ENCODE measurements at places on chromosomes 6 and 20.
A peak's percentile ranks its signal among the peaks of the same experiment; 100 is the strongest.

DNA sequence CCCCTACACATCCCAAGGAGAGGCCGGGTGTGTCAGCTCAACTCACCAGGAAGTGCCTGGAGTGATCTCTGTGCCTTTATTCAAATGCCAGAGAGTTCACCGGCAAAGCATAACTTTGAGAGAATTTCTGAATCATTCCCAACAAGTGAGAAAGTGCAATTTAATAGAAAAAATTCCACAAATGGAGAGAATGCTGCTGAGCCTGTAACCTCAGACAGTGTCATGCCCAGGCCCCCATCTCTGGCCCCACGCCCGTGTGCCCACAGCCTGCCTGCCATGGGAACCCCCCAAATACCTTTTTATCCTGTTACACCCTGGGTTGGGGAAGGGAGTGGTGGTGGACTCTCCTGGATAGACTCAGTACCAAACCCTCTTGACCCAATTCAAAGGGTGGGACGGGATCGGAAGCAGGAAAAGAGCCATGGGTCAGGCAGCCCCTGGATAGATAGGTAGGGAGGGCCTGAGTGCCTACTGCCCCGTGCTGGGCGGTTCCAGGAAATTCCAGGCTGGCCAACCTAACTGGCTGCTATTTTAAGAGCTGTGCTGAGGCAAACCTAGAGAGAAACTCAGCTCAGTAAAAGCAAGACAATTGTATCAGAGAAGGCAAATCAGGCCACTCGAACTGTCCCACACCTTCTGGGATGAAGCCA, 179.0 kb upstream of the FOXA2 start:
- DNase-seq = no peak

- DNase-seq = no peak
Measured at GRCh38 chr6:129645106-129645829, 64.7 kb downstream of the ARHGAP18 start.

DNA sequence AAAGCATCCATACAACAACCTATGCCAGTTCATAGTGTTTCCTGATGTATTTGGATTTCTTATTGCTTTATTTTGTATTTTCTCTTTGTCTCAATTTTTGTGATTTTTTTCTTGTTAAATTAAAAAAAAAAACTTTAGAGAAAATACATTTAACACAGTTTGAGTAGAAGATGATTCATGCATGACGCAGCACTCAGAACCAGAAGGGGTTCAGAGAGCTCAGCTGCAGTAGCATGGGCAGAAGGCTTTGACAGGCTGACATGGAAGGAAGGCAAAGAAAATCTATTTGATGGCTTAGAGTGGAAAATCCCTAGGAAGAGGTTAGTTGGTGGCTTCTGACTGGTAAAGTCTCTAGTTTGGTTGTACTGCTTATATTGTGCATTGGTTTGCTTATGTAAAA, 207.2 kb upstream of the STXBP5 start:
- DNase-seq = no peak

- DNase-seq = no peak
Measured at GRCh38 chr20:17955302-17955701, 13.3 kb downstream of the SNX5 start.

DNA sequence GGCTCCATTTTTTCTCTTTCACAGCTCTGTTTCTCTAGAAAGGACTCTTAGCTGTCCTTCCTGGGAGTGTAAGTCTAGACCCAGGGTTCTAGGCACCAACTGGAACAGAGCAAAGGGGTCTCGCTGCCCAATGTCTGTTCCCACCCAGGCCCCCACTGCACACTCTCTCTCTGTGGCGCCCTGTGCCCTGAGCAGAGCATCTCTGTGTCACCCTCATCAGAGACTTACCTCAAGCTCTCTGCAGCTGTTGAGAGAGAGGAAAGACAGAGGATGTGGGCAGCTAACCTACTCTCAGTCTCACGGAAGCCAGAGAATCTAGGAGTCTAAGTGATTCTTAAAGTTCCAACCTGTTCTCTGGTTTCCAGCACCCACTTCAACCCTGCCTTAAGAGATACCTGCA, 9.5 kb downstream of the NCR2 start:
- DNase-seq = peak; percentile 61
